ENCODE measurements at places on chromosomes 16 and 17.

GRCh38 chr16:84323606-84324005 lies 28.9 kb downstream of the WFDC1 start:
- DNase-seq = no peak

GRCh38 chr16:23252310-23252709 lies 49.8 kb upstream of the SCNN1B start:
- DNase-seq = no peak

DNA sequence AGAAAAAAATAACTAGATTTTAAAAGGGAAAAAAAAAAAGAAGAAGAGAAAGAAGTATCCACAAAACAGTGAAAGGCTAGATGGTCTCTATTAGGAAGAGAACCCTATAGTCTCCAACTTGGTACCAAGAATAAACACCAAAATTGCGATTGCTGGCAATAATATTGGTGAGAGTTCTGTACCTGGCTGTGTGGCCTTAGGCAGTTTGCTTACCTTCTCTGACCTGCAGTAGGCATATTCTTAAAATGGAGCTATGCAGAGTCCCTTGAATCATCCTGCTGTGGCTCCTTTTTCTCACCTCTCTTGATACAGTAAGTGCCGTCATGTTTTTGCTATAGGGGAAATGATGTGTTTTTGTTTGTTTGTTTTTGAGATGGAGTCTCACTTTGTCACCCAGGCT lies 35.1 kb downstream of the BRCA1 start:
- DNase-seq = no peak

DNA sequence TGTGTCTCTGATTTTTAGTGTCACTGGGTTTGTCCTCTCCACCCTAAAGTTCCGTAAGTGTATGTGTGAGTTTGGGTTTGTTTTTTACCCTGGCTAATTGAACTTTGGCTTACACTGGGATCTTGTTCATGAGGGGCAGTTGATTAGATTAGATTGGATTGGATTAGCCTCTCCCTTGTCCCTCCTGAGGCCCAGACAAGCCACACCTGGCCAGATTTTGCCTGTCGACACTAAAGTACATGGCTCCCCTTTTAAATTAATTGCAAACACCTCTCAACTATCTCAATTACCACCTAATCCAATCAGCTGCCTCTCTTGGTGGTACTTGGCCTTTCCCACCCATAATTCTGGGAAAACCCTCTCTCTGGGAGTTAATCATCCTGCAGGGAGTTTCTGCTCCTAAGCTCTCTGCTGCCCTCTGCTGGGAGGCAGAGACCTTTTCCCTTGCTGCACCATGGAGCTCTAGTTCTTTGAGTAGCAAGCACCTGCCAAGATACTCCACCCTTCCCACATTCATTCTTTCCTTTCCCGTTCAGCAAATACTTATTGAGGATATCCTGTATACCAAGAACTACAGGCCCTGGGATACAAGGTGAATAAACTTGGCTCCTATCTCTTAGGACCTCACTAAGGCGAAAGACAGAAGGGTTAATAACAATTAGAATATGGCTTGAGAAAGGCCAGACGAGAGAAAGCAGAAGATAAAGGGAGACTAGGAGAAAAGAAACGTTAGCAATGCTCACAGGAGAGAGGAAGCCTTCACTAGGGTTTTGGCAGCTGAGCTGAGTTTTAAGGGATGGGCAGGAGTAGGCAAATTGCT lies 60.0 kb upstream of the MPHOSPH6 start:
- peak; percentile 86 for DNase-seq

GRCh38 chr17:34525651-34526050 lies 53.7 kb upstream of the TMEM132E start:
- no peak for DNase-seq

GRCh38 chr16:88005968-88006367 lies 54.7 kb downstream of the BANP start:
- no peak for DNase-seq

Data from neural progenitor cell (in vitro differentiated cells).